ENCODE measurements at places on chromosomes 3 and 15.

- no peak for DNase-seq
Measured at GRCh38 chr15:46525984-46526725, 891.3 kb downstream of the SQOR start.

- DNase-seq, result no peak
Measured at GRCh38 chr15:38524156-38524555, 40.5 kb downstream of the RASGRP1 start.

DNA sequence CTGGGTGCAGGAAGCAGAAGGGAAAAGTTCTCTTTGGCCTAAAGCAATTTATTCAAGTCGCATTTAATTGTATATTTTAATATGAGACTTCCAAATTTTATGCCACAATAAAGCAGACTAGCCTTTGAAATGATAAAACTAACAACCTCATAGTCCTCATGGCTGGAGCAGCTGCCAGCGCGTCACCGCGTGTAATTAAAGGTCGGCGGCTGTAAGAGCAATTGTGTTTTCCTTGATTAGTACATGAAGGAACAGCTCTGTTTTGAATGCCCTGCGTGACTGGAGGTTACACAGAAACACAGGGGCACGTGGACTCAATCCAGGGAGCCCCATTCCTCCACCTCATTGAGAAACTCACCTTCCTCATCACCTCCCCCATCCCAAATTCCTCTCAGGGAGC is 10.1 kb upstream of the LRRC15 start:
- no peak for DNase-seq

DNA sequence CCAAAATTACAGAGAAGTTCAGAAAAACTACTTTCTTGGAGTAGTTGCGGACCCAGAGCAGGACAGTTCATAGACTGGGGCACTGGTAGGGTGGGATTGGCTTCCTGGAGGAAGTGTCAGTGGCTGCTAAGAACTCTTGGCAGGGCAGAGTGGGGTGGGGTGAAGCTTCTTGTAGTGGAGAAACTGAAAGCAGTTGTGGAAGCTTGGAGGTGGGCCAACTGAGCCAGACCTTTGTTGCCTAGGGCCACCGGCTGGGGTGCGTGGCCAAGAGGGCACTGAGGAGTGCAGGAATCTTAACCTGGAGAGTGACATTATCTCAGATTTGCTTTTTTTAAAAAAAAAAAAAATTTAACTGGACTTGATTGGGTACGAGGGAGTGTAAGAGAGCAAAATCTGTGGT is 3.1 kb downstream of the KAT2B start:
- DNase-seq, result no peak

- DNase-seq, result no peak
Measured at GRCh38 chr3:34323517-34323916, 525.1 kb downstream of the PDCD6IP start.

GRCh38 chr3:172541945-172542488 is 18.8 kb upstream of the TNFSF10 start:
- DNase-seq, result no peak

GRCh38 chr3:58386626-58387365 is 46.8 kb downstream of the PDHB start:
- DNase-seq, result peak; percentile 90

- no peak for DNase-seq
Measured at GRCh38 chr3:172334671-172335207, 113.5 kb downstream of the GHSR start.

DNA sequence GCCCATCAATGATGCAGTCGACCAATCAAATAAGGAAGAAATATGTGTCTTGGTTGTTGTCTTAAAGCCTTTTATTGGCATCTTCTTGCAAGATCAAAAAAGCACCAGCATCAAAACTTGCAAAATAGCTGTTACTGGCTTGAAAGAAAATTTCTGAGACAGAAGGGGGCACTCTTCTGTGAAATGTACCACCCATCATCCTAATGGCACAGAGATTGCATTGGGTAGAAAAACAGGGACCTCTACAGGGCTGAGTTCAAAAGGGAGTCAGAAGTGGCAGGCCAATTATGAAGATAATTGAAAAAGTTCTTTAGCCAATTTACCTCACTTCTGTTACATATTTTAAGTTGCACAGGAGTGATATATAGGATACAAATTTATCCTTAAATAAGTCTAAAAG is 122.3 kb upstream of the GPR149 start:
- DNase-seq, result no peak

DNA sequence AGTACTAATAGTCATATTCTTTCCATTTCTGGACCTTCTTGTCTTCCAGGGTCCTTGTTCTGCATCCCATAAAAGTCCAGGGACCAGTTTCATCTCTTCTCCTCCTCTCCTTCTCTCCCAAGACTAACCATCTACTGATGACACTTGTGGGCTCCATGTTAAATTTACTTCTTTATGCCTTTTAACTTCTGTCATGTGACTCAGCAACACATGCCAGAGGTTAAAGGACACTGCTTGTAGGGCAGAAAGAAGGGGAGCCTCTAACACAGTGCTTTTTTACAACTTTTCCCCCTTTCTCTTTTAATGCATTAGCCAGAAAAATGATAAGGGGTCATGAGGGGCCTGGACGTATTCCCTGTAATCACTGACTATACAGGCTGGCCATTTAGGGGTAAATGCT is 10.0 kb downstream of the SH3GL3 start:
- no peak for DNase-seq

DNA sequence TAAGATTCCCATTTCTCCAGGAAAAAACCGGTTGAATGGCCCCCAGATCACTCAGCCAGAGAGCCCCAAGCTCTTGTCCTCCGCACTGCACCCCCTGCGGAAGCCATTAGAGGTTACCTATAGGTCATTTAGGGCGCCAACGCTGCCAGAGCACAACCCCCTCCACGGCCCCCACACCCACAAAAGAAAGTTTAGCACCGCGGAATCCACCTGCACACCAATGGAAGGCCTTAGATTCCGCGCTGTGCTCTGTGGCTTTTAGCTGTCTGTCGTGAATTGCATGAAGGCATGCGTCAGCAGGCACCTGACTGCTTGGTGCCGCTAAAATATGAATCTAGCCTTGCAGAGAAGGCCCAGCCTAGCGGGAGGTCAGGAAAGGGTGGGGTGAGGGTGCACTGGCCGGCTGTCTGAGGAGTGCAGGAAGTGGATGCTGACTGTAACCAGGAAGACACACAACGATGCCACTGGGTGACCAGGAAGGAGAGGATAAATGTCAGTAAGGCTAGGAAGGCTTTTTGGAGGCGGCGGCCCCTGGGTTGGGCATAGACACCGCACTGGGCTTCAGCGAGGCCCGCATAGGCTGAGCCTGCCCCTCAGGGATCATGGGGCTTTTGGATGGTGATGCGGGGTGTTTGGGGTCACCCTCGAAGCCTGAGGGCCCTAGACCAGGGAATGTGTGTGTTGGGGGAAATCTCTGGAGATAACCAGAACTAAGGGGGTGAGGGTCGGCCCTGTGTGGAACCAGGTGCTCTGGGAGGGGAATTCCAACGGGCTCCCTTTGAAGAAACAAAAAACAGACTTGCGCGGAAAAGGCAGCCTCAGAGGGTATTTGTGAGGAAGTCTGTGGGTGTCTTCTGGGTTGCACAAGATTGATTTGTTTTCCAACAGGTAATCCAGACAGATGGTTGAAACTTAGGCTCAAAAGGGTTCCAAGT is 976 bp upstream of the NUP210 start:
- DNase-seq, result no peak

GRCh38 chr3:141229132-141229531 is 2.5 kb upstream of the PXYLP1 start:
- no peak for DNase-seq

DNA sequence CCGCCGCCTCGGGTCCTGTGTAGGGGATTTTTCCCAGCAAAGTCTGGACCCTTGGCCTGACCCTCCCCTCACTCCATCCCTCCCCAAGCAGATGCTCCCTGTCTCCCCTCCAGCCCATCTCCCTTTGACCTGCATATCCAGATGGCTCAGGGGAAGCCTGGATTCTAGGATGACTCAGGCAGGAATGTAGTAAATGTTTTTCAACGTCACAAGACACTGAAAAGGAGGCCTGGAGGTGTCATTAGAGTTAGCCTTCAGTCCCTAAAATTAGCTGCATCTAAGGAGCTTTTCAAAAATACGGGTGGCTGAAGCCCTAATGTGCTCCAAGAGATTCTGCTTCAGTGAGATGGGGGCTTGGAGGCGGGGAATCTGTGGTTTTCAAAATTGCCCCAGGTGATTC is 7.2 kb downstream of the ACAN start:
- no peak for DNase-seq

- DNase-seq, result no peak
Measured at GRCh38 chr15:92650256-92650655, 5.3 kb downstream of the FAM174B start.

- no peak for DNase-seq
Measured at GRCh38 chr3:127034195-127034989, 51.5 kb downstream of the PLXNA1 start.

- DNase-seq, result peak; percentile 82
Measured at GRCh38 chr3:45011756-45012508, 14.2 kb upstream of the CLEC3B start.

DNA sequence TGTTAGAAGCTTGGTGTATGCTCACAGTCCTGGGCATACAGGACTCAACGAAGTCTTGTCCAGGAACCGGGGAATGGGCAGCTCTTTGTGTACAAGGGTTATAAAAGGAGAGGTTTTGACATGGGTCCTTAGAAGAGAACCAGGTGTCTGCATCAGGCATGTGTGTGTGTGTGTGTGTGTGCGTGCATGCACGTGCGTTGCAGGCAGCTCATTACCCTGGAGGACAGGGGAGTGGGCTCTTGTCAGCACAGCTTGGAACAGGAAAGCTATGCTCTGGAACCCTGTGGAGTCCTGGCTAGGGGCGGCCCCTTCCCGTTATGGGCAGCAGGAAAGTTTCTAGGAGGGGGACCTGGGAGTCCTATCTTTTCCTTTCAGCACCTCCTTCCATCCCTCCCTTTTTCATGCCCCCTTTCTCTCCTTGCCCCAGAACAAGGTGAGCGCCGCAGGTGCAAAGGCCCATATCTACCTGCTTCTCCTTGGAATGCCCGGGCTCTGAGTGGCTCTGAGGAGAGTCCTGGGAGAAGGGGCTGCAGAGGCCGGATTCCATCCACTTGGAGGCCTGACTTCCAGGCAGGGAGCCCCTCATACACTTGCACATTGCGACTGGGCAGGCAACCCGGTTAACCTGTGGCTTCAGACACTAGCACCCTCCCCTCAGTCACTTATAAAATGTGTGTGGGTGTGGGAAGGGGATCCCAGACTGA is 33.9 kb upstream of the LCTL start:
- no peak for DNase-seq

- DNase-seq, result no peak
Measured at GRCh38 chr3:149186219-149186618, 35.4 kb downstream of the CP start.

DNA sequence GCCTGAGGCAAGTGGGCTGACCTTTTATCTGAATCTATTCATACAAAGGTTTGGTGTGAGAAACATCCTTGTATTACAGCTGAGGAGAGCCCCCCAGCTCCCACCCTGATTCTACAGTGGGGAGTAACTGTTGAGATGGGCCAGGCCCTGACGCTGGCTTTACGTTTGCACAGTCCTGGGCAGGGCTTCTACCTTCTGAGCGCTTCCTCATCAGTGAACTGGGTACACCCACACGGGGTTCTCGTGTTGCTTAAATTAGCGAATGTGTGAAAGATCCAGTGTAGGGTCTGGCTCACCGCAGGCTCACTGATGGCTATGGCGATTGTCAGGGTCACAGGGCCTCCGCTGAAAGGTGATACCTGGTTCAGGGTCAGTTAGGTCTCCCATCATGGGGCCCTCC is 7.3 kb upstream of the GHRL start:
- DNase-seq, result no peak

DNA sequence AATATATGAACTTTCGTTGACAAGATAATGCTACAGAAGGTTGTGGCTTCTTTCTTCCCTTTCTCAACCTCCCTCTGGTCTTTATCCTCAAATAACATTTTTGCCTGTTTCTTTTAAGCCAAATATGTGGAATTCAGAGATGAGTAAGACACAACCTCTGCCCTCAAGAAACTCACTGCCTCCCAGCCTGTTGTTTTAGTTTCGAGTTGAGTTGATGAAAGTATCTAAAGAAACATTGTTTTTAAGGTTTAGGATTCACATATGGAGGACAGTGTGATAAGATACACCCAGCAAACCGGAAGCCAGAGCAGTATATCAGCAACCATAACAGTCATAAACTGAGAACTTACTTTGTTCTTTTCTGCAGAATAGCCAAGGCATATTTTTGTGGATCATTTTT is 218.6 kb downstream of the THSD4 start:
- DNase-seq, result no peak

- no peak for DNase-seq
Measured at GRCh38 chr3:133610031-133610430, 36.5 kb downstream of the CDV3 start.

DNA sequence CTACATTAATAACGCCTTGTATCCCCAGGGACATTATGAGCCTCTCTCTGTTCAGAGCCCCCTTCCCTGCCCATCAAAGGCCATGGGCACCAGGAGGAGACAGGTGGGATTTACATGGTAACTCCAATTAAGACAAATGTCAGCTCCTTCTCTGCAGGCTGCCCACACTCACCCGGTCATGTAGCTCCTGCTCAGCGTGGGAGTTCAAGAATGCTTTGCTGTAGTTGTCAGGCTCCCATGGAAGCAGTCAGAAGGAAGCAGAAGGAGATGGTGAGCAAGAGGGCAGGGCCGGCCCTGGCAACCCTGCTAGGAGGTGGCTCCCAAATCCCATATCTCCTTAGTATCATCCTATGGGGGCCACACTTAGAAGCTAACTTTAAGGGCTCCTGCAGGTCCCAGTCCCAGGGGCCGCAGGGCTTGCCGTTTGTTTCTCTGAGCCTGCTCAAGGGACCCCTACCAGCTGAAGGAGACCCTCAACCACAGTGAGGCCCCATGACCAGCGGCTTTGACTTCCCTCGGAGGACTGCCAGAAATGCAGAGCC is 218.4 kb upstream of the TLE3 start:
- no peak for DNase-seq

GRCh38 chr3:98788651-98789050 is 25.5 kb downstream of the ST3GAL6 start:
- DNase-seq, result no peak

- no peak for DNase-seq
Measured at GRCh38 chr3:121794264-121794983, 40.4 kb downstream of the IQCB1 start.

DNA sequence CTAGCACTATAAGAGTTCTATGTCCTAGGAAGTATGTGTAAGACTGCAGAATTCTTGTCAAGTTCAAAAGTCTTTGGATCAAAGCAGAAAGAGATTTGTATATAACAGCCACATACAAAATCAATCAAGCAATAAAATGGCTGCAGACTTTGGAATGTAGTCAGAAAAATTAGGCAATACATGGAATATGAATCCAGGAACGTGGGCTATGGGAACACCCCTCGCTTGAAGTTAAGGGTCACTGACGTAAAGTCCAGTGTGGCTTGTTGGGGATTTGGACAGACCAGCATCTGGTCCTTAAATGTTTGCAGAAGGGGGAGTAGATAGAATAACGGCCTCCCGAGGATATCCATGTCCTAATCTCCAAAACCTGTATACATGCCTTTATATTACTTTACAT is 178.6 kb downstream of the ADAMTS9 start:
- DNase-seq, result no peak

- DNase-seq, result no peak
Measured at GRCh38 chr3:65967451-65967850, 71.3 kb downstream of the MAGI1 start.

GRCh38 chr3:15324379-15324808 is 8.0 kb downstream of the SH3BP5 start:
- DNase-seq, result no peak

Data from pulmonary artery endothelial cell (primary cell).